ENCODE measurements at places on chromosomes 3 and 15.

DNA sequence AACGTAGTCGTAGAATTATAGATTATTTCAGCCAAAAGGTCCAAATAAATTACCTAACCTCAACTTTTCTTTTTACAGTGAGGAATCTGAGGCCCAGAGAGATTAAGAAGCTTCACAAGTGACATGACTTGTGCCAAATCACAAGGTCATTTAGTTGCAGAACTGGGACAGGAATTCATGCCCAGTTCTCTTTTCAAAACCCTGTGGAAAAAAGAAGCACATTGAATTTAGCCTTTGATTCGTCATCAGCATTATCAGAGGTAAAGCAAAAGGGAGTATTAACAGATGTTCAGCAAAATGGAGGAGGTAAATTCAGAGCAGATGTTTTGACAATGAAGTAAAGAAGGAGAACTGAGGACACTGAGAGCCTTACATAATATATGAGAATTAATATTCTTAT lies 4.5 kb downstream of the SERPINI2 start:
- DNase-seq, result no peak

DNA sequence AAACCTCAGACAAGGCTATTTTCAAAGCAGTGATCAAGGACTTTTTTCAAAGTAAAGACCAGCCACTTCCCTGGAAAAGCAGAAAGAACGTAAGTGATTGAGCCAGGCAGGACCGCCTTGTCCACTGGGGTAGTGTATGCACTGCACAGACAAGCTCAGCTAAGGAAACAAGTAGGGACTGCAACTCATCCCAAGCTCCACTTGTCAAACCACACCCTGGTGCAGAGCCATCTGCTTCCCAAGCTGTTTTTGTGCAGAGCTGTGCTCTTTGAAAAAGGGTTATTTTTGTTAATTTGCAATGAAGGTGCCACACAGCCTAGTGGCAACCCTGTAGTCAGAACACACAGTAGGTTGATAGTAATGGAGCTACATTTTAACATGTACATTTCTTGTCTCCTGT lies 193.3 kb downstream of the ADAMTS9 start:
- no peak for DNase-seq

DNA sequence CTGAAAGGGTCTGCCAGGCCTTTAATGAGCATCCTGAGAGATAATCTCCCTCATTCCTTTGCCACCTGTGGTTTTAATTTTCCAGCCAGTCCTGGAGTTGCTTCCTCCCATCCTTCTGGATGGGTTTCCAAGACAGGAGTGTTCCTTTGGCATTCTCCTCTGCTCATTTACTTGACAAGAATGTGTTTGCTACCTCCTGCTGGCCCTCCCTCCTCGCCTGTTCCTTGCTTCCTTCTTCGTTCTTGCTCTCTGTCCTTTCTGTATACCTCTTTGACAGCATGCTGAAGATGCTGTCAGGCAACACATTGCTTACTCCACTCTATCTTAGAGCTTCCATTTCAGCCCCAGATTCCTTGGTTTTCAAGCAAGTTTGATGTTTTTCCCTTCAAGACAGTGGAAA lies 46.0 kb downstream of the ERC2 start:
- no peak for DNase-seq

DNA sequence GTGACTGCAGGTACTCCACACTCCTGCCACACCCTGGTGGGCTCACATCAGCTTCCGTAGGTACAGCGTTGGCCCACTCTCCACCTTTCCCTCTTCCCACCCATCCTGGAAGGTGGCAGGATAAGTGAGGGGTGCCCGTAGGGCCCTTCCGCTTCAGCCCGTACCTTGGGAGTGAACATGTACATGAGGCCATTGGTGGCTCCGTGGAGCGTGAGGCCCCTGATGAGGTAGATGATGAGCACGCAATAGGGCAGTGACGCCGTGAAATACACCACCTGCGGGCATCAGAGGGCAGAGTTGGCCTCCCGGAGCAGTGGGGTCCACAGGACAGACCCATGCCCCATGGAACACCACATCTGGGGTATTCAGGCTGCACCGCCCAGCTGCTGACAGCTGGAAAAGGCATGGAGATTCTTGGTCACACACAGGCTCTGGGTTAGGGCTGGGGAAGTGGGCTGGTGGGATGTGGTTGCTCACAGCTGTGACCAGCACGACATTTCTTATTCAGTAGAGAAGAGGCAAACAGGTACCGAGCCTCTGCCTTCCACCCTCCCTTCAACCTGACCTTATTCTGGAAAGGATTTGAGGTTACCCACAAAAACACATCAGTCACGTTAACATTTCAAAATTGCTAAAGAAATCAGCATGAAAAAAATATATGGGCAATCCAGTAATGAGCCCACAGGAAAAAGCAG lies 23.8 kb downstream of the SLC6A20 start:
- no peak for DNase-seq

DNA sequence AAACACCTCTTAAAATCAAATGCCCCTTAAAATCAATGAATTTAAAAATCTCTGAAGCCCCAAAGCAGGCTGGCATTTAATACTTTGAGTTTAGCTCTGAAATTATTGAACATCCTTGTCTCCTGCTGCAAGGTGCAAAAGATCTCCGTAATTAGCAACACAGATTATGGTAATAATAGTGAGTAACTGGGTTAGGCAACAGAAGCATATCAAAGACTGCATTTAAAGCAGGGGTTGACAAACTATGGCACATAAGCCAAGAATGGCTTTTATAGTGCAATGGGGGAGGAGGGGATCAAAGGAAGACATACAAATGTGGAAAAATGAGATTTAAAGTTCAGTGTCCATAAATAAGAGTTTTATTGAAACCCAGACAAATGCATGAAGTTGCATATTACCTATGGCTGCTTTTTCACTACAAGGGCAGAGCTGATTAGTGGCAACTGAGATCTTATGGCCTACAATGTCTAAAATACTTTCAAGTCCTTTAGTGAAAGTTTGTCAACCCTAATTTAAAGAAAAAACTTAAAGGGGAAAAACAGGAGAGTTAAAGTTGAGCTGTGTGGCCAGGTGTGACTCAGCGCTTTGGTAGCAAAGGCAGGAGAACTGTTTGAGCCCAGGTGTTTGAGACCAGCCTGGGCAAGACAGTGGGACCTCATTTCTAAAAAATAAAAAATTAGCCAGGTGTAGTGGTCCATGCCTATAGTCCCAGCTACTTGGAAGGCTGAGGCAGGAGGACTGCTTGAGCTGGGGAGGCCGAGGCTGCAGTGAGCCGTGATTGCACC lies 157.6 kb downstream of the TBL1XR1 start:
- no peak for DNase-seq

- no peak for DNase-seq
These were observed 413 bp downstream of the SEC22C start for GRCh38 chr3:42581400-42581708.
